ENCODE measurements at places on chromosomes 1 and 21.

DNA sequence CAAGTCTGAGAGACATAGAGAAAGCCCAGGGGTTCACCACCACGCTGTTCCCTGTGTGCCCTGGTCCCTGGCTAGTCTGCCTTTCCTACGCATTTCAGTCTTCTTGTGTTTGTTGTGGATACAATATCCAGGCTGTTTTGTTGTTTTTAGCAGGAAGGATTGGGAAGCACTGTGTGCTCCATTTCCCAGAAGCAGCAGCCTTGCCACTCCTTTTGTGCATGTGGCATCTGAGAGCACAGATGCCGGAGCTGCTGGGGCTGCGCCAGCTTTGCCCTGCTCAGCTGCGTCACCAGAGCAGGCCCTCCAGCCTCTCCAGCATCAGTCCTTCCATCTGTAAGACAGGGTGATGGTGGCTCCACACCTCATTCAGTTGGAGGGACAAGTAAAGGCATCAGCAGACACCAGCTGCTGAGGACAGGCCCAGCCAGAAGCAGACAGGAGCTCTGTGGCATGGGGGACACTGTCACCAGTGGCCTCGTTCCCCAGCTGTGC is 94.4 kb upstream of the COL6A1 start:
- DNase-seq: no peak

GRCh38 chr1:235068158-235069121 is 60.2 kb downstream of the TOMM20 start:
- peak; percentile 86 for DNase-seq

- peak; percentile 61 for DNase-seq
Measured at GRCh38 chr1:24949331-24949881, 19.3 kb upstream of the RUNX3 start.

- no peak for DNase-seq
Measured at GRCh38 chr1:239388159-239388485, 1.8 kb downstream of the CHRM3 start.

DNA sequence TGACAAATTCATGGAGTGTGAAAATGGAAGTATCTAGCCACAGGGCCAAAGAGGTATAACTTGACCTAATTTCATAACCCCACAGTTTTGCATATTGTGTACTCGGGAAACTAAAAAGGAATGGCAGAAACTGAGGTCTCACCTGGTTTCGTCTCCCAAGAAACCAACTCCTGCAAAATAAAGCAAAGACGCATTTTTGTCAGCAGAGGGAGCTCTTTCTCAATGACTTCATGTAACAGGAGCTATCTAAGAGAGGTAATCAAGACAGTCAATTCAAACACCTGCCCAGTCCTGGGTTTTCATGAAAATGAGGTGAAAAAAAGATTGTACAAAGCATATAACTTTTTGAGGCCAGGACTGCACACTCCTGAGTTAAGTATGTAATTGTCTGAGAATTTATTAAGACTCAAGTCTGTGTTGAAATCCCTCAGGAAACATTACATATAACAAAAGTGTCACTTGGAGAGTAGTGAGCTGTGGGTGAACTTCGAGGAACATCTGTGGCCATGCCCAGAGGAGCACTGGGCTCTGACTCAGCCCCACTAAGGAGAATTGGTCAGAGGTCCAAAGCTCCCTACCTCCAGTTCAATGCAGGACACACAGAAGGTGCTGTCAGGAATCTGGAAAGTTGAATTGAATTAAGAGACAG is 17.6 kb downstream of the FCRL4 start:
- peak; percentile 61 for DNase-seq

- no peak for DNase-seq
Measured at GRCh38 chr1:53190210-53190611, 6.4 kb upstream of the CPT2 start.

Data from RWPE1 (cell line).